HT1080 (cell line): ENCODE measurements at places on chromosomes 1 and 21.

- no peak for DNase-seq
Observed at GRCh38 chr1:216559359-216559758, 136.1 kb upstream of the USH2A start.

DNA sequence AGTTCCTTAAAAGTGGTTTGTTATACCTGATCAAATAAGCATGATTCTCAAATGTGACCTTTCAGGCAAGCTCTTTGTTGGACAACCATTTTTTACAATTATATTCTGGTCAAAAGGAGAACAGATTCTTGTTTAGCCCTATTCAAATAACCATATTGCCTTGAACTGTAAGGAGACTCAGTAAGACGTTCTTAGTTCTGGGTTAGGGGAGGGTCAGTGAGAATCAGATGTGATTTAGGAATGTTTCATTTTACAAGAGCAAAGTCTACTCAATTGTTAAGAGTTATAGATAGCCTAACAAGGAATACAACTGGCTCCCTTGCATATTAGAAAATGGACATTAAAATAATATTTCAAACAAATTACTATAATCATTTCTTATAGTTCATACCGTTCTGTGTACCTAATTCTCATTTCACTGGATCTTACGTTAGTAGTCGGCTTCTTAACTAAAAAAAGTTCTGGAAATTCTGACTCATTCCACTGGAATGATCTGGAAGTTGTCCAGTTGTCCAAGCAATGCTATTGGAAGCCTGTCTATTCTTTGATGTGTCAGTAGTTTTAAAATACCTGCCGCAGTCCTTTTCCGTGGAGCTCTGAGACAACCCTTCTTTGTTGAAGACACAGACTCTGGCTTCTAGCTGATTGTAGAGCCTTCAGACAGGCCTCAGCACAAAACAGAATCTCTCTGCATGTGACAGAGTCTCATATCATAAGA, 88.8 kb downstream of the MAST2 start:
- peak; percentile 94 for DNase-seq

DNA sequence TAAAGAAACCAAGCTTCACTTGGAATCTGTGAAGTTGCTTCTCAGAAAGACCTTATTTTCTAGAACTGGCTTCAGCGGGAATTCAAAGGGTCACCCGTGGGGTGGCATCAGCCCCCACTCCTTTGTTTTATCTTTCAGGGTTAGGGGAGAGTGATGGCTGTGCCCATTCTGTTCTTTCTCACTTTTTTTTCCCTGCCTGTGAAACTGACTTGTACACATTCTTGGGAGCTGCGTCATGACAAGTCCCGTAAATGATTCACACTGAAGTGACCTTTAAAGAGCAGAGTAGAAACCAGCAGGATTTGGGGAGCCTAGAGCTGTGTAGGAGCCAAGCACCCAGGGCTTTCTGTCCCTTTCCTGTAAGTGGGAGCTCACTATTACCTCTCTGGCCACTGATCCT, 43.8 kb downstream of the SLC44A3 start:
- peak; percentile 90 for DNase-seq

GRCh38 chr1:107515702-107516101, 374.9 kb downstream of the NTNG1 start:
- DNase-seq: no peak

- DNase-seq: no peak
Observed at GRCh38 chr1:38336301-38336923, 289.8 kb upstream of the POU3F1 start.

GRCh38 chr1:160844447-160845232, 18.0 kb downstream of the CD244 start:
- DNase-seq: peak; percentile 75

GRCh38 chr1:42817976-42818375, 779 bp upstream of the SVBP start:
- no peak for DNase-seq

GRCh38 chr1:12208764-12209494, 20.9 kb upstream of the VPS13D start:
- peak; percentile 72 for DNase-seq

DNA sequence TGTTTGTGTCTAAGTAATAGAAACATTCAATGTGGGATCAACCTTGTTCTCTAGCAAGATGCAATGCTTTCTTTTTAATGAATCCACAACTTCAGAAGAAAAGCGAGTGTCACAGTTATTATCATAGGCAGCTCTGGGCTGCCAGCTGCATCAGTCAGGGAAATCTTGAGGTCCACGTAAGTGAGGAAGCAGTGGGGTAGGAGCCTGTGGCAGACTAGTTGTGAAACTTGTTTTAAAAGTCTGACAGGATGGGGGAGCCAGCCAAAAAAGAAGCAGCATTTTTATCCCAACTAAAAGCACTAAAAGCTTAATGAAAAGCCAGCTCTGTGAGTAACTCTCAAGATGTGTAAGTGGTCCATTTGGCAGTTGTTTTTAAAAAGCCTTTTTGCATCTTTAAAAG, 113.1 kb downstream of the ZNF326 start:
- no peak for DNase-seq

DNA sequence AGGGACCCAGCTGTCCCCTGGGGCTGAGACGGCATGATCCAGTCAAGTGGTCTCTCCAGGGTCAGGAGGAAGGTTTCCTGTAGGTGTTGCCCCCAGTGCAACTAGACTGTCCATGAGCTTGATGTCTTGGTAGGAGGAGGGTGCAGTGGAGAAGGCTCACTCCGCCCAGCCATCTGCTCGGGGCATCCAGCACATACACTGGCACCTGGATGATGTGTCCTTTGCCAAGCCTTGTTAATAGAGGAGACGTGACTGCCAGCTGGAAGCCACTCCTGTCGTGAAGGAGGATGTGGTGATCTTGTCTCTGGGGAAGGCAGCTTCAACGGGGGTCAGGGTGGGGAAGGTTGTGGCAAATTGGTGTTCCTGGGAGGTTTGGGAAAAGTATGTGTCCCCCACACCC, 6.2 kb downstream of the DISP3 start:
- DNase-seq: no peak

DNA sequence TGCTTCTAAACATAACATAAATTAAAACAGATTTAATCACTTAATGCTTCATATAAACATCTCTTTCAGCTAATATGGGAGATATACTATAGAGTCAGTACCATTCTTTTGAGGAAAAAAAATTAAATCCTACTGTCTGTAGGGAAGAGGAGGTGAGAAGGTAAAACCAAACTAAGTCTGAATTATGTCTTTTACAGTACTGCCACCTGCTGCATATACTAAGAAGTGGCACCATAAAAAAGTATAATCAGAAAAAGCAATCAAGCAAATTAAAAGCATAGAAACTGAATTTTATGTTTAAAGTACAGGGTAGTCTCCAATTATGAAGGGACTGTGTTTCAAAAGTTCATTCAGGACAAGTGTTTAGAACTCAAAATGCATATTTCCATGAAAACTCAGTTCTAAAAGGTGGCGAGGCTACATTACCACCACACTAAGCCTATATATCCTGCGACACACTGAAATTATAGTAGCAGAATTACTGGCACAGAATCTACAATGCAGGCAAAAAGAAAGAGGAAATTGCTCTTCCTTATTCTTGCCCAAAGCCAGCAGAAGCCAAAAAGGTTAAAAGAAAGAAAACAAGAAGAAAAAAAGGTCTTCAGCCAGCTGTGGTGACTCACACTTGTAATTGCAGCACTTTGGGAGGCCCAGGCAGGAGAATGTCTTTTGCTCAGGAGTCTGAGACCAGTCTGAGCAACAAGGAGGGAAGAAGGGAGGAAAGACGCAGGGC, 9.0 kb downstream of the NSL1 start:
- peak; percentile 54 for DNase-seq

GRCh38 chr1:1210726-1211540, 3.0 kb downstream of the TNFRSF4 start:
- no peak for DNase-seq

DNA sequence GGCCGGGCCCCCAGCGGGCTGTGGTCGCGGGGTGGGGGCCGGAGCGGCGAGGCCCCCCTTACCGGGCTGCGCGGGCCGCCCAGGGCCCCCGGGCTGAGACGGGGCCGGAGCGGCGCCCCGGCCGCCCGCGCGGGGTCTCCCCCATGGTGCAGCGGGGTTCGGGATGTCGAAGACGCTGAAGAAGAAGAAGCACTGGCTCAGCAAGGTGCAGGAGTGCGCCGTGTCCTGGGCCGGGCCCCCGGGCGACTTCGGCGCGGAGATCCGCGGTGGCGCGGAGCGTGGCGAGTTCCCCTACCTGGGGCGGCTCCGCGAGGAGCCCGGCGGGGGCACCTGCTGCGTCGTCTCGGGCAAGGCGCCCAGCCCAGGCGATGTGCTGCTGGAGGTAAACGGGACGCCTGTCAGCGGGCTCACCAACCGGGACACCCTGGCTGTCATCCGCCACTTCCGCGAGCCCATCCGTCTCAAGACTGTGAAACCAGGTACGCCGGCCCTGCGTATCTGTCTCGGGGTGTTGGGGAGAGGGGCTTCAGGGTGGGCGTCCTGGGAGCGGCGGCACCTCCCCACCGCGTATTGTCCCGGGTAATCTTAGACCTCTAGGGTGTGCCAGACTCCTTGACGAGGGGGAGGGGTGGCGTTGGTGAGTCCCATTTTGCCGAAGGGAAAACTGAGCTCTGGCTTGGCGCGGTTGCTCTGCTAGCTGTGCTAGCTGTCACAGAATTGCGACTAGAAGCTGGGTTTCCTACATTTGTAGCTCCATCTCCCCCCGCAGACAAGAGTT, 745 bp downstream of the MAGI3 start:
- peak; percentile 55 for DNase-seq

- peak; percentile 61 for DNase-seq
Observed at GRCh38 chr1:159211331-159212136, 6.9 kb downstream of the ACKR1 start.

- no peak for DNase-seq
Observed at GRCh38 chr1:9291914-9292360, 757 bp upstream of the SPSB1 start.

DNA sequence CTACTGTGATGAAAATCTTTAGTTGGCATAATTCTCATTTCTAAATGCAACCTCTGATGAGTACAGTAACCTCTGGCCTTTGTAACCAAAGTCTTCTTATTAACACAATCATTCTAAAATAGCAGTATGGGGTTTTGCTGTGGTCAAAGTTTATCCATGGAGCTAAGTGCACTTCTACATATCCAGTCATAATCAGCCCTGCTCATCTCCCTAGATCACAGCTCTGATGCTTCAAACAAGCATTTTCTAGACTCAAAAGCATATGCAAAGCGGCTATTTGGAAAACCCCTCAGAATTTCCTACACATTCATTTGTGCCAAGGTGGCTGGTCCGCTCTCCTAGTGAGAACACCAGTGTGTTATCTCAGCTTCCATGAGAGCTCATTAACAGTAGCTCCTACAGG, 418.6 kb downstream of the MRPL39 start:
- no peak for DNase-seq

- DNase-seq: no peak
Observed at GRCh38 chr1:156080863-156081179, 1.4 kb downstream of the MEX3A start.

- DNase-seq: no peak
Observed at GRCh38 chr1:39458991-39459390, 32.4 kb upstream of the BMP8A start.

DNA sequence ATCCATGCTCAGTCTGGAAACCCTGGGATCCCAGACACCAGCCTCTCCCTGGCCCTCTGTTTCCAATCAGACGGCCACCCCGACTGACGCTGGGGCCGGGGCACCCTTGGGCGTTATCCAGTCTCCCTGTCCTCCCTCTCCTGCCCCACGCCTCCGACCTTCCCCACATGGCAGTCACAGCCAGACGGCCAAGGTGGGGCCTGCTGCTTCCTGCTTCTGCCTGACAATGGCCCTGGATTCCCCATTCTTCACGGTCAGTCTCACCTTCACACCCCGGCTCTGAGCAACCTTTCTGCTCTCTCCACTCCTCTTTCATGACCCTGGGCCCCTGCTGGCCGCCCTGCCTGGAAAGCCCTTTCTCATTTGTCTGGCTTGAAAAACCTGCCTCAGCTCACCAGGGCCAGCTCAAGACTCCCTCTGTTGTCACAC, 6.6 kb downstream of the GNG4 start:
- no peak for DNase-seq

DNA sequence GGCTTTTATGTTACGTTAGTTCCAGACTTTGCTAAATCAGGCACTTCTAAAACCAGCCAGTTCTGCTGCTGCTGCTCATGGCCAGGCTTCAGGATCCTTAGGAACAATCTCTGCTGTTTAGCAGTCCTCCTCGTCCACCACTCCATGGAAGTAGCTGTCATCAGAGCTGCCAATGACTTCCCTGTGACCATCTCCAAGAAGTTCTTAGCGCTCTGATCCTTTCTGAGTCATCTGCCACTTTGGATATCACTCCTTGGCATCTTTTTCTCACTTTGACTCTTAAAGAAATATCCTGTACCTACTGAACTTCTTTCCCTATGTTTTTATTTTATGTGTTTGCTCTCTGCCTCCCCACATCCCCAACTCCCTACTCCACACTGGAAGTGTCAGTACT, 14.7 kb upstream of the IRF2BP2 start:
- DNase-seq: peak; percentile 20

DNA sequence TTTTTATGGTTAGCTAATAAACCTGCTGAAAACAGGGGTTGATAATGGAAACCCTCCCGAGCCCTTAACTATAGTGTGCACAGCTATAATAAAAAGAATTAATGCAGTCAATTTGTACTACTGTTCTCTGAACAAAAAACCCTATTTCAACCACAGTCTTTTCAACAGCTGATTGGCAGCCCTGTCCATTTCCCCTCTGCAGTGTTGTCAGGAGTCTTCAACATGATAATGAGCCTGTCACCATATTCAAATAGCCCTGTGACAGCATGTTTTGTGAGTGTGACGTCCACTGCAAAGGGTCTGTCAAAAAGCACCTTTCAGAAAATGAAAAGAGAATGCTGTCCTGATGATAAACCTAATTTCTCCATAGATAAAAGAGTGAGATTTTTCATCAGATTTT, 92.7 kb downstream of the ESRRG start:
- DNase-seq: no peak

GRCh38 chr1:35568975-35569395, 4.1 kb upstream of the TFAP2E start:
- peak; percentile 78 for DNase-seq

- no peak for DNase-seq
Observed at GRCh38 chr1:1678581-1679380, 13.8 kb downstream of the SLC35E2B start.

DNA sequence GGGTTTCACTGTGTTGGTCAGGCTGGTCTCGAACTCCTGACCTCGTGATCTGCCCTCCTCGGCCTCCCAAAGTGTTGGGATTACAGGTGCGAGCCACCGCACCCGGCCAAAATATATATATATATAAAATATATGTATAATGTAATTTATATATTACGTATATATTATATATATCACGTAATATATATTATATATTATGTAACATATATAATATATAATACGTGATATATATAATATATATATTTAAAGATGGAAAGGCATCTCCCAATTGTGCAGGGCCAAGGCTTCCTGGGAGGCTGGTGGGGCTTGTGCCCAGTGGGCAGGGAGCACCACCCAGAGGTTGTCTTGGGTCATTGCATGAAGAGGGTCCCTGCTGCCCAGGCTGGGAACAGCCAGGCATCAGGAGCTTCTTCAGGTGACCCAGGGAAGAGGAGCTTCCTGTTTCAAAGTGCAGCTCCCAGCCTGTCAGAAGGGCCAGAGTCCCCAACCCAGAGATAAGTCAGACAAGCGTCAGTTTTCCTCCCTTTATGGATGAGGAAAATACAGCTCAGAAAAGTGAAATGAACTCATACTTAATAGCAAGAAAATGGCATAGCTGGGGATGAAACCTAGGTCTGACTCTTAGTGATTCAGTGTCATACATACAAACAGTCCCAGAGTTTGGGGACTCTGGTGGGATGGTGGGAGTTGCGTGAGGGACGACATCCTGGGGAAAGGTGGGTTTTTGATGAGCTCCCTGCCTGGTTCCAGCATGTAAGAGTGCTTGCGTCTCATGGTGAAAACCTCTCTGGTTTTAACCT, 12.0 kb downstream of the UBE2Q1 start:
- DNase-seq: peak; percentile 65
